ENCODE measurements at places on chromosomes 4 and X.
A peak's percentile ranks its signal among the peaks of the same experiment; 100 is the strongest.

GRCh38 chr4:40462326-40462725, 127.2 kb downstream of the CHRNA9 start:
- peak; percentile 10 for DNase-seq

- no peak for DNase-seq
Observed at GRCh38 chr4:79827283-79827682, 245.7 kb downstream of the ANTXR2 start.

GRCh38 chrX:32966821-32967355, 244.5 kb downstream of the DMD start:
- DNase-seq = no peak

DNA sequence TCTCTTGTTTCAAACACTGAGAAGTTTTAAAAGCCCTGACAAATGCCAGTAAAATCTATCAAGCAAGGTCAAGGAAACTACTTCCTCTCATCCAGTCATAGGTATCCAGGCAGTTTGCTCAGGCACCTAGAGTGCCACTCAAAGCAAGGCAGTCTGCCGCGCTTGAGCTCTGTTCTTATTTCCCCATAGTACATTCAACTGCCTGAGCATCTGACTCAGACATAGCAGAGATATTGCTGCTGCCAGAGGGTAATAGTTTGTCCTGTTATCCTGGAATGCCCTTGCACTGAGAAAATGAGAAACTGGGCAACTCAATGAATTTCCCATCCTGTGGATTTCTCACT, 16.1 kb upstream of the ATP8A1 start:
- no peak for DNase-seq

DNA sequence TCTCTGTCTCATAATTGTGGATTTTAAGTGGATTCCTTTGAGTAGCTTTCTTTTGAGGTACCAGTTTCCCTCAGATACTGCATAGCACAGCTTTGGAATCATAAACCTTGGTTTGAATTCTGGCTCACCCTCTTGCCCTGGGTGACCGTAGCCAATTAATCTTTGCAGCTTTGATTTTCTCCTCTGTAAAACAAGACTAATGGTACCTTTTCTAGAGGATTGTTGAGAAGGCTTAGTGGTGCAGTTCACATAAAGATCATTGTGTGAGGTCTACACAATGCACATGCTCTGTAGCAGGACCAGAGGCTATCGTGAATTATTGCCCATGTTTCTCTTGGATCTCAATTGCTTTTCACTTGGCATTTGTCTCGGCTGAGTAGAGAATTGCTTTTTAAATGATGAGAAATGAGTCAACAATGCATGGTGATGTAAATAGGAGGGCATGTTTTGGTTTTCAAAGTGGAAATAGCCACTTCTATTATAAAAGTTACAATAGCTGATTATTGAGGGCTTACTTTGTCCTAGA, 47.9 kb downstream of the TMEM131L start:
- DNase-seq = no peak

- no peak for DNase-seq
Observed at GRCh38 chr4:90237751-90238530, 110.7 kb downstream of the CCSER1 start.

- DNase-seq = no peak
Observed at GRCh38 chr4:143338313-143338712, 1.6 kb downstream of the GAB1 start.

GRCh38 chr4:23818097-23818885, 71.6 kb downstream of the PPARGC1A start:
- peak; percentile 1 for DNase-seq

DNA sequence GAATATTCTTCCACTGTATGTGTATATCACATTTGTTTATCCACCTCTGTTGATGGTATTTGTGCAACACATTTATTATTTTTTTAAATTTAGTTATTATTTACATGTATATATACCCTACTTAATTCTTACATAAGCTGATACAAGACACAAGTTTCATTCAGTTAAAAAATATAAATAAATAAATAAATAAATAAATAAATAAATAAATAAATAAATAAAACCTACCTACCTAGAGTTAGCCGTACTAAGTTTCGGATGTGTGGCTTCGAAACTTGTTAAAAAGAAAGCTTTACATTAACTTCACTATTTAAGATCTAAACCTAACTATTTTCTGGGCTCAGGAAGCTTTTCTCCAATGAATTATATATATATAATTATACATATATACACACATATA, 23.3 kb upstream of the REPS2 start:
- no peak for DNase-seq

DNA sequence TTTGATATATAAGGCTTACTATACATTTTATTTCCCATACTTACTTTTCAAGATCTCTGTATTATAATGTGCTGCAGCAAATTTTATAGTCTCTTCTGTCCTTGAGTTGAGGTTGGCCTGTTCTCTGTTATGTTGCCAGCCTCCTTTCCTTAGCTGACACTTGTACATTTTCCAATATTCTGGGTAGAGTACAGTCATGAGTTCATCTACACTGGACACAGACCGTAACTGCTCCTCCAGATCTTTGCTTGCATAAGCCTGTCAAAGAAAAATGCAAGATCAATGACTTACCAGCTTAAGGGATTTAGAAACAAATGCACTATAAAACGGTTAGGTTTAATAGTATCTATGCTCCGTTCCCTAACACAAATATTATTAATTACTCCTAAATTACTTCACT, 63.2 kb downstream of the VEGFC start:
- DNase-seq = no peak

DNA sequence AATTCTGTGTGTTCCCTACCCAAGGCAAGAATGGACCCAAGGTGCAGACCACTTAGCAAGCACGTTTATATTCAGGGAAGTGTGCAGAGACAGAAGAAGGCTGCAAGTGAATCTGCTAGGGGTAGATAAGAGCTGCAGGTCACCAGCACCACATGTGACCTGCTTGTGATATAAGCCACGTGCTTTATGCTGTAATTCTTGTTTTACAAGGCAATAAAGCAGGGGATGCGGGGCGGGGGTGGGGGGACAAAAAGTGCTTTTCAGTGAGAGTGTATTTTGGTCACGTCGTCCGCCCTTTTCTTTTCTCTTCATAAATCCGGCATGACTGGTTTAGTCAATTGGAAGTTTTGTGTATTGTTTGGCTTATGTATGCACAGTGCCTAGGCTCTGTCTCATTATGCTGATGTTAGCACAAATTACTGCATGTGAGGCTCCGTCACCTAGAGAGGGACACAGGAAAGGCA, 192.7 kb downstream of the RBMX2 start:
- no peak for DNase-seq

GRCh38 chr4:93132631-93133030, 695.9 kb upstream of the ATOH1 start:
- DNase-seq = no peak

DNA sequence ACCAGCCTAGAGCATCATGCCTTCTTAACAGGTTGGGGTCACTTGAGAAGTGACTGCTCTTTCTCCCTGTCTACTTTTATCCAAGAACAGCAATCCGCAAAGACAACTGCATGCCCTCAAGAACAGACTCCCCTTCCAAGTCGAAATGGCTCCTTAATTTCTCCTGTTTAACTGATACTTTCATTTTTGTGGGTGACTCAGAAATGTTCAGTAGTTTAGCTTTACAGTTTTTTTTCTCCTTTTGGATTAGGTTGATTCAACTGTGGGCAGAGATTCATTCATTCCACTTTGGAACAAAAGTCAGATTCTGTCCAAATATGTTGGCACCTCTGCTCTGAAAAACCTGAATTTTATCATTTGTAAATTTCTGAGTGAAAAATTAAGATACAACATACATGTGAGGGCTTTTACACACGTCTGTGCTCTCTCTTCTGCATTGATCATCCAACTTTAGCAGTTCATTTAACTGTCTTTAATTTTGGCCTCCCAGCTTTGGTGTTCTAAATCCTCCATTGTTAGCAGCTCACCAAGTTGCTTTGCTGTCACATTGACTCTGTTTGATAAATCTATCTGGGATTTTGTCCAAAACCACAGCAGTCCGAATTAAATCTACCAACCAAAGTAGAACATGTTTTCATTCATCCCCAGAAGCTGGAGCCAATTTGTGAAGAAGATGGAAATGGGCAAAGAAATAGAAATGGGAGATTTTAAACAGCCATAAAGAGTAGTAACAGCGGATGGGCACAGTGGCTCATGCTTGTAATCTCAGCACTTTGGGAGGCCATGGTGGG, 50.0 kb downstream of the HOPX start:
- no peak for DNase-seq

DNA sequence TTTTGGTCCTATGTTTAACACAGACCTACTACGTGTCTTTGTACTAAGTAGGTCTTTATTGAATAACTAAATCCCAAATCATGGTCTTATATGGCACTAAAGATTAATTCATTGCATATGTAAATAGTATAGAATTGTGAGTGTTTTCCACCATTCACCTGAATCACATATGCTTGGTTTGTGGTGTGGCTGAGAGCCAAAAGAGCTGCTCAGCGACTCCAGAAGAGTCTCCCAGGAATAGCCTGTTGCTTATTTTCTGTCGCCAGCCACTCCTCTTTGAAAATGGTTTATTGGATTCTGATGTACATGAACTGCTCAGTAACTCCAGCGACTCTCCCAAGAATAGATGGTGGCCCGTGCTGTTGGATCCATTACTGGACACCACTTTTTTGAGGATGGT, 184.5 kb downstream of the CLCN4 start:
- DNase-seq = peak; percentile 31

DNA sequence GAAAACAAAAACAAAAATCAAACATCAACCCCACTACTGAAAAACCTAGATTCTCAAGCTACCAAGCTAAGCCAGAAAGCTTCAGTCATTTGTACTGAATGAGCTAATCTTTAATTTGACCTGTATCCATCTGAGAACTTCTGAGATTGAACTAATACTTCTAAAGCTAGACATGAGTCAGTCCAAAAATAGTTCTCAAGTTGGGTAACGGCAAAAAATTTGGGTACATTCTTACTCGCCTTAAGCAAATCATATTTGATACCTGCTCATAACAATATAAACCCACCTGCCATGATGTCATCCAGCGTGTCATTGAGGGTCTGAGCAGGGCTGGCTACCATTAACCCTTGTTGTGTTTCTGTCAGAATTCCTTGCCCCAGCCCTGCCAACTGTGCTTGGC, 69.7 kb upstream of the COX18 start:
- DNase-seq = no peak

GRCh38 chr4:168713253-168713652, 216.4 kb downstream of the PALLD start:
- DNase-seq = no peak

GRCh38 chrX:51496501-51497291, at the start of gene NUDT11:
Gene NUDT11 (minus strand): TSS chrX:51496592. CDS start chrX:51496444, 148 bp downstream.
- DNase-seq = no peak

DNA sequence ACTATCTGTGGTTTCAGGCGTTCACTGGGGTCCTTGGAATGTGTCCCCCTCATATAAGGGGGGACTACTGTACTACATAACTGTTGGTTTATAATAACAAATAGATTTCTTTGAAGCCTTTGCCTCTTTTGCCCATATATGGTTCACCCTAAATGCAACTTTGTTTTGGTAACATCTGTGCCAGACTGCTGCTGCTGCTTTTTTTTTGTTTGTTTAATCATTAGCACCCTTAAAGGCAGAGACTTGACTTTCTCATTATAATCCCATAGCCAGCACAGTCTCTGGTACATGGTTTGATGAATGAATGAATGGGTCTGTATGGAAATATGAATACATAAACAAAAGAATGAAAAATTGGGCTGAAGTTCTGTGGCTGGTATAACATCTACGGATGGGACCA, 80.2 kb upstream of the LHFPL1 start:
- DNase-seq = no peak

GRCh38 chr4:173647902-173648301, 117.9 kb upstream of the HAND2 start:
- DNase-seq = no peak

DNA sequence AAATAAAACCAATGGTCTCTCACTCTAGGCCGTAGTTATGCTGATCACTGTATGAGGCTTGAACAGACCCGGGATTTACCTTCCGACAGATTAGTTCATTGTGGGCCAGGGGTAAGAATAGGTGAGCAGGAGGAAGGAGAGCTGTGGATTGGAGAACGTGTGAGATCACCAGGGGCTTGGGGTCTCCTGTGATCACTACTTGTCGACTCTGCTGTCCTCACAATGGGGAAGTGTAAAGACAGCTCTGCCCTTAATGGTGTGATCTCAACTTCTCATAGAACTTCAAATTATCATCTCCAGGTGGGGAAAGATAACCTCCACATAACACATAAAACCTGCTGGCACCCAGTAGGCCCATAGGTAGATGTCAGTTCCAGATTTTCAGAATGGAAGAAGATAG, 56.2 kb upstream of the RPS6KA3 start:
- no peak for DNase-seq

- no peak for DNase-seq
Observed at GRCh38 chr4:52298444-52298843, 247.3 kb downstream of the SPATA18 start.

DNA sequence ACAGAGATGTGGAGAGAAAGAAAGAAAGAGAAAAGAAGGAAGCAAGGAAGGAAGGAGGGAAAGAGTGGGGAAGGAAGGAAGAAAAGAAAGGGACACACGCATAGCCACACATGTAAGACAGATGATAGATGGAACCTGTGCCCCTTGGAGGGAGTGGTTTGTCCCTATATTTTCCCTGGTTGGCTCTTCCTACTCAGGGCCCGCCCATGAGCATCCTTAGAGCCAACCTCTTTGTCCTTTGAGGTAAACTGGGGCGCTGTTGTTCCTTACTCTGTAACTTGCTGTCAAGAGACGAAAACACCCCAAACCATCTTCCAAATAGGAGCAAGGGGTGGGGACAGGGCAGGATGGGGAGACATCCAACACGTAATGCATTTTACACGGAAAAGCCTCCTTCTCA, 220.9 kb downstream of the MAML3 start:
- DNase-seq = no peak

GRCh38 chr4:164188236-164188635, 565.7 kb upstream of the SMIM31 start:
- DNase-seq = no peak

DNA sequence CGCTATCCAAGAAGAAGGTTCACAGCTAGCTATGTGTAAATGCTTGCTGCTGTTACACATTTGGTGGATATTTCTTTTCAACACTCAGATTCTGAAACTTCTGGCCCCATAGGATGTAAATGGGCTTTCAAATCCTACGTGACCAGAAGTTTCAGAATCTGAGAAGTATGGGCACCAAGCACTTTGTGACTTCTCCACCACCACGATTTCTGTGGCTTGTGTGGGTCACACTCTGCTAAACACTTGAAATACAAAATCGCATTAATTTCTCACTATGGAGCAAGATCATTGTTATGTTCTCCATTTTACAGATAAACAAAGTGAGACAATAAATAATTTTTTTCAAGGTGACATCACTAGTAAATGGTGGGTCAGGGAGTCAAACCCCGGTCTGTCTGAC, 259.4 kb upstream of the JADE1 start:
- DNase-seq = no peak

GRCh38 chr4:147984065-147984777, 252.3 kb downstream of the ARHGAP10 start:
- peak; percentile 27 for DNase-seq

GRCh38 chrX:71618303-71618721, at the start of gene CXCR3:
Gene CXCR3 (minus strand): TSS chrX:71618511. CDS start chrX:71618449, 62 bp downstream.
- DNase-seq = no peak

- DNase-seq = no peak
Observed at GRCh38 chr4:158444621-158445020, 77.1 kb upstream of the RXFP1 start.

Measured in NCI-H2107 (cell line).